ENCODE measurements at places on chromosomes 6 and 20.

GRCh38 chr6:148524976-148525375, 182.3 kb downstream of the SASH1 start:
- DNase-seq, result no peak

GRCh38 chr20:56422076-56422823, 10.2 kb downstream of the CASS4 start:
- DNase-seq, result no peak

- no peak for DNase-seq
These were observed 63.7 kb downstream of the RNGTT start for GRCh38 chr6:88899569-88900316.

GRCh38 chr6:34644716-34645115, 51.9 kb downstream of the ILRUN start:
- DNase-seq, result no peak

DNA sequence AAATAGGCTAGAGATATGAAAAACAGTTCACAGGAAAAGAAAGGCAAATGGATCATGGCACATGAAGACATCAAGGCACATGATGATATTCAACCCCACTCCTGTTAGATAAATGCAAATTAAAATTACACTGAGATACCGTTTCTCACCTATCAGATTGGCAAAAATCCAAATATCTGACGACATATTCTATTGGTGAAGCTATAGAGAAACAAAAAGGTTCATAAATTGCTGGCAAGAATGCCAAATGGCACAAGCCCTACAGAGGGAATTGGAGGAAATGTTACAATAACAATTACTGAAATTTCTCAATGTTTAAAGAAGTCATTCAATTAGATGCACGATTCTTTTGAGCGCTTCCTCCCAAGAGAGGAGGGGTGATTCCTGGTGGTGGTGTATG, 45.3 kb upstream of the DSN1 start:
- DNase-seq, result no peak

GRCh38 chr6:141123049-141123448, 1009.7 kb upstream of the GJE1 start:
- no peak for DNase-seq

GRCh38 chr6:168452685-168453377, 11.8 kb downstream of the SMOC2 start:
- no peak for DNase-seq

GRCh38 chr6:35368038-35368887, 25.9 kb downstream of the PPARD start:
- peak; percentile 56 for DNase-seq

- DNase-seq, result peak; percentile 49
These were observed 69.4 kb upstream of the NAA20 start for GRCh38 chr20:19947611-19948264.

All from GM20000 (cell line).